ENCODE measurements at places on chromosomes 13 and 19.

DNA sequence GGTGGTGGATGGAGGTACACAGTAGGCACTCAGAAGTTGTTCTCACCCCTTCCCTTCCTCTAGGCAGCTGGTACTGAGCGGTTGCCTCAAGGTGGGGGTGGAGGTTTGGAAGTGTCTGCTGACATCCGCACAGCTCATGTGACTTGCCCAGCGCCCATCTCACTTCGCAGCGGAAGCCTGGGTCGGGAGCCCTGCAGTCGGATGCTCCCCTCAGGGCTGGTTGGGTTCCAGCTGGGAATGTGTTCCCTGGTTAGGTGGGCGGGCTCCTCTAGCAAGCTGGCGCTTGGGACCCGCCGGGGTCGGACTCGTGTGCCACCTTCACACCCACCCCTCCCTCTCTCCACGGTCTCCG, 10.2 kb downstream of the PPP1R37 start:
- no peak for DNase-seq

- no peak for DNase-seq
Observed at GRCh38 chr13:53054569-53054968, 26.0 kb downstream of the OLFM4 start.

DNA sequence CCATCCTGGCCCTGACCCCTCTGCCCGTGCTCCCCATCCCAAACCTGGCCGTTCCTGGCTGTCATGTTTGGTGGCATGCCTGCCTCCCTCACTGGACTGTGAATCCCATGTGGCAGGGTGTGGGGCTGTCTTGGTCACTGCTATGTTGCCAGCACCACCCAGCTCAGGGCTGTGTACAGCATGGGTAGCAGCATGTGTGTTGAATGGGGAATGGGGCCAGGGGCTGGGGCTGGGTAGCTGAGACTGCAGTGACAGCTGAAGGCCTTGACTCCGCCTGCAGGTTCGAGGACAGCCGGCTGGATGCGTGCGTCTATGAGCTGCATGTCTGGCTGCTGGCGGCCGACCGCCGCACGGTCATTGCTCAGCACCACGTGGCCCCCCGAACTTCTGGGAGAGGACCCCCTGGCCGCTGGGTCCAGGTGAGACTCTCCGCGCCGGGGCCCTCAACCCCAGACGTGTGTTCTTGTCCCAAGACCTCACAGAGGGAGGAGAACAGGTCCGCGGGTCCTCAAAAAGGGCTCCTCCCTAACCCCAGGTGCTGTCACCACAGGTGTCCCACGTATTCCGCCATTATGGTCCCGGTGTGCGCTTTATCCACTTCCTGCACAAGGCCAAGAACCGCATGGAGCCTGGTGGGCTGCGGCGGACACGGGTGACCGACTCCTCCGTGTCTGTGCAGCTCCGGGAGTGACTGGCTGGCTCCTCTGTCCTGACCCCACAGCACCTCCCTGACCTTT, 3.5 kb downstream of the NCCRP1 start:
- no peak for DNase-seq

GRCh38 chr19:19458110-19458816, 52.8 kb downstream of the GATAD2A start:
- no peak for DNase-seq

DNA sequence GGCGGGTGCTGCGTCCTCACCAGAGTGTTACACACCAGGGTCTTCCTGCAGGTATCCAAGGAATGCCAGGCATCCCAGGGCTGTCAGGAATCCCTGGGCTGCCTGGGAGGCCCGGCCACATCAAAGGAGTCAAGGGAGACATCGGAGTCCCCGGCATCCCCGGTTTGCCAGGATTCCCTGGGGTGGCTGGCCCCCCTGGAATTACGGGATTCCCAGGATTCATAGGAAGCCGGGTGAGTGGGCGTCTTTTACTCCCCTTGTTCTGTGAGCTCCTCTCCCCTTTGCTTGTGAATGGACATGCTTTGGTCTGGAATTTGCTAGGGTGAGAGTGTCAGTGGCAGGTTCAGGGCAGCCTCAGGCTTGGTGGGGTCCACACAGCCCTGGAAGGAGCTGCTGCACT, 75.9 kb downstream of the RAB20 start:
- DNase-seq, result no peak

DNA sequence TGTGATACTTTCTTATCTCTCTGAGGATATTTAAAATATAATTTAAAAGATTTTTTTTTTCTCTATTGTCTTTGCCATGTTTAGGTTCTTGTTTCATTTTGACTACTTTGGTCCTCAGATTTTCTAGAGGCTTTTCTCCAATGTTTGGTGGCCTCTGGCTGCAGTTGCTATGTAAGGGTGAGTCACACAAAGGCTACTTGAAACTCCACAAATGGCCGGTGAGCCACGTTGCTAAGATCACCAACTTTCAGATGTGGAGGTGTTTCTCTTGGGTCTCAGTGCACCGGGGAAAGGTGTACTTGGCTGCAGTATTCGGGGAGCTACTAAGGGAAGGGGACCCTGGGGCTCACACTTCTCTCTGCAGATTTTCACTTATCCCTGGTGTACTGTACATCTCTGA, 248.1 kb downstream of the HS6ST3 start:
- no peak for DNase-seq

- DNase-seq, result no peak
Observed at GRCh38 chr13:102000764-102001163, 401.1 kb downstream of the FGF14 start.

- DNase-seq, result no peak
Observed at GRCh38 chr13:49714757-49715156, 23.5 kb upstream of the EBPL start.

DNA sequence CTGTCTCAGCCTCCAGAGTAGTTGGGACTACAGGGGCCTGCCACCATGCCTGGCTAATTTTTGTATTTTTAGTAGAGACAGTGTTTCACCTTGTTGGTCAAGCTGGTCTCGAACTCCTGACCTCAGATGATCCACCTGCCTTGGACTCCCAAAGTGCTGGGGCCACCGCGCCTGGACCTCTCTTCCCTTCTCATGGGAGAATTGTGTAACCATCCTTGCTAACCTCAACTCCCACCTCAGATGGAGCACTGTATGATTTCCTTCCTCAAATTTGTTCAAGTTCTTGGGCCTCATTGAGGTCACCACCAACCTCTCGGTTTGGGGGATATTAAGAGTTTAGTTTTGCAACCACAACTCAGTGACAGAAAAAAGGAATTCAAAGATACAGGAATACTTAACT, 10.7 kb downstream of the LILRA5 start:
- DNase-seq, result no peak

GRCh38 chr19:47848425-47848822, 10.6 kb upstream of the TPRX2 start:
- DNase-seq, result no peak

- DNase-seq, result peak; percentile 27
Observed at GRCh38 chr19:6476155-6476895, 5.3 kb downstream of the DENND1C start.

- DNase-seq, result no peak
Observed at GRCh38 chr13:19767966-19768365, 14.8 kb downstream of the PSPC1 start.

DNA sequence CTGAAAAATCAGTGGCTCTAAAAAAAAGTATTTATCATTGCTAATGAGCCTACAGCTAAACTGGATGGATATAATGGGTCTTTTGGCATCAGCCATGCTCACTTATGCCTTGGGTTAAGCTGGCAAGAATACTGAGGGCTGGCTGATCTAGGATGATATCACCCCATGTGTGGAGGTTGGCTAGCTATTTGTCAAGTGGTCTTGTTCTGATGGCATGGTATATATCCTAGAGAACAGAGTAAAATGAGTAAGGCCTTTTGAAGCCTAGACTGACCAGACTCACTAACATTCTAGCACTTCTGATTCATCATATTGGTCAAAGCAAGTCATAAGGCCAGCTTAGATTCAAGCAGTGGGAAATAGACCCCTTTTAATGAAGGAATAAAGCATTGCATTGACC, 383.0 kb downstream of the SLITRK1 start:
- peak; percentile 50 for DNase-seq

DNA sequence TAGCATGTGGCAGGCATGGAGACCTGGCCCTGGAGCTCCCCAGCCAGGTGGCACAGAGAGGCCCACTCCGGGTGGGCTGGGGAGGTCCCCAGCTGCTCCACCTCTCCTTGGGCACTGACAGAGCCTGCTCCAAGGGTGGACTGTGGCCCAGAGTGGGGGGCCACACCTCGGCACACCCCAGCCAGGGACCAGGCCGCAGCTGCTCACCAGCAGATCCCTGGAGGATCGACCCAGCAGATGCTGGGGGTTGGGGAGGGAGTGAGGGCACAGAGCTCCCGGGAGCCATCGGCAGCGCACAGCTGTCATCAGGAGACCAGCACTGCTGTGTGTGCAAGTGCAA, 72.0 kb upstream of the KCTD15 start:
- DNase-seq, result no peak

DNA sequence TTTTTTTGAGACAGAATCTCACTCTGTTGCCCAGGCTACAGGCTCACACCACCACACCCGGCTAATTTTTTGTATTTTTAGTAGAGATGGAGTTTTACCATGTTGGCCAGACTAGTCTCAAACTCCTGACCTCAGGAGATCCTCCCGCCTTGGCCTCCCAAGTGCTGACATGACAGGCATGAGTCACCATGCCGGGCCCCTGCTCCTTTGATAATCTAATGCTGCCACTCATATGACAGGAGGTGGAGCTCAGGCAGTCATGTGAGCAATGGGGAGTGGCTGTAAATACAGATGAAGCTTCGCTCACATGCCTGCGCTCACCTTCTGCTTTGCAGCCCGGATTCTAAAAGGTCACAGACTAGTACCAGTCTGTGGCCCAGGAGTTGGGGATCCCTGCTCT, 25.1 kb downstream of the ARHGEF18 start:
- DNase-seq, result no peak

DNA sequence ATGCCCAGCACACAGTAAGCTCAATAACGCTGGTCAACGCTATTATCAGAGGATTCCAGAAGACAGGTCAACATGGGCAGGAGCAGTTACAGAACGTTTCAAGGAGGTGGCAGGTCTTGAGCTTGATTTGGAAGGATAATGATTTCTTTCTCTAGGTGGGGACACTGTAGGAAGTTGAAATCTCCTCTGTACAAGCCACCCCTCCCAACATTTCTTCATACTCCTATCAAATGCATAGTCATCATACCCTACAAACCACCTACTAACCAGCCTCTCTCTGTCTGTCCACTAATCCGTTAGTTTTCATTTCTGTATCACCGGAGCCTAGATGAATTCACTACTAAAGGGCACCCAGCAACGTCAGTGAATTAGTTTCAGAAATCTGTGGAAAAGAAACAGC, 1.3 kb downstream of the ATP7B start:
- DNase-seq, result no peak

GRCh38 chr13:100510208-100510957, 78.2 kb downstream of the GGACT start:
- no peak for DNase-seq

DNA sequence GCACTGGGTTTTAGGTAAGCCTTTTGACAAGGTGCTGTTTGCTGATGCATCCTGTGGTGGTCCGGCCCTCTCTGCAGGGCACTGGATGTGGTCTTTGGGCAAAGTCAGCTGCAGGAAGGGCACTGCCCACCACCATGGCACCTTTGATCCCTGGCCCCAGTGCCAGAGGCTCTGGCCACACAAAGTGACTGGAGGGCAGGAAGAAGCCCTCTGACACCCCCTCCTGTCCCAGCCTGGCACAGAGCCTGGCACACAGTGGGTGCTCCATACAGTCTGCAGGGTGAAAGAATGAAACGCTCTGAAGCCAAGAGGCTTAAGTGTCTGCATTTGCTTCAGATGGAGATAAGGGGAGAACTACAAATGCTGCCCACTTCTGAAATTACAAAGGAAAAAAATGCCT, 47.6 kb upstream of the CNMD start:
- DNase-seq, result no peak

DNA sequence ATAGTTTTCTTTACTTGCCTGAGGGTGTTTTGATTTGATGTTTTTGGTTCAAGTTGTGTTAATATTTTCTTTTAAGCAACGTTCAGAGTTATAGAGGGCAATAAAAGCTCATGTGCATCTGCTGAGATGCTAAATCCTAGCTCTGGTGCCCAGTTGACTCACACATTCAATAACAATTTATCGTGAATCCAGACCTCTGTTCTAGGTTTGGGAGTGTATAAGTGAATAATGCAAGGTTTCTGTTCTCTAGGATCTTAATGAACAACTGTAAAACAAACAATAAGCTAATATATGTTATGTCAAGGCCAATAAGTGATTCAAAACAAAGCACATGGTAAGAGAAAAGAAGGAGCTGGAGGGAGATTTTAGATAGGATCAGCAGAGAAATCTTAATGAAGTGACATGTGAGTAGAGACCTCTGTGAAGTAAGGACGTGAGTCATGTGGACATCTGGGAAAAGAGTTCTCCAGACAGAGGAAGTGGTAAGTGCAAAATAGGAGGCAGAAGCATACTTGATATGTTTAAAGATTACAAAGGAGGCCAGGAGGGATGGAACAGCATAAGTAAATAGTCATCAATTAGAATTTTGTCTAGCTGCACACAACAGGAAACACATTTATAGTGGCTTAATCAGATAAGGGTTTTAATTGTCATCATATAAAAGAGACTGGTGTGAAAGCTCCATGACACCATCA, 278.5 kb upstream of the HTR2A start:
- peak; percentile 91 for DNase-seq

GRCh38 chr13:31204592-31204991, 4.8 kb downstream of the B3GLCT start:
- DNase-seq, result peak; percentile 72

GRCh38 chr19:20661150-20661819, at the start of gene ZNF626:
TSS of gene ZNF626 (minus strand) at chr19:20661571. CDS start at chr19:20661446, 125 bp downstream.
- peak; percentile 85 for DNase-seq

DNA sequence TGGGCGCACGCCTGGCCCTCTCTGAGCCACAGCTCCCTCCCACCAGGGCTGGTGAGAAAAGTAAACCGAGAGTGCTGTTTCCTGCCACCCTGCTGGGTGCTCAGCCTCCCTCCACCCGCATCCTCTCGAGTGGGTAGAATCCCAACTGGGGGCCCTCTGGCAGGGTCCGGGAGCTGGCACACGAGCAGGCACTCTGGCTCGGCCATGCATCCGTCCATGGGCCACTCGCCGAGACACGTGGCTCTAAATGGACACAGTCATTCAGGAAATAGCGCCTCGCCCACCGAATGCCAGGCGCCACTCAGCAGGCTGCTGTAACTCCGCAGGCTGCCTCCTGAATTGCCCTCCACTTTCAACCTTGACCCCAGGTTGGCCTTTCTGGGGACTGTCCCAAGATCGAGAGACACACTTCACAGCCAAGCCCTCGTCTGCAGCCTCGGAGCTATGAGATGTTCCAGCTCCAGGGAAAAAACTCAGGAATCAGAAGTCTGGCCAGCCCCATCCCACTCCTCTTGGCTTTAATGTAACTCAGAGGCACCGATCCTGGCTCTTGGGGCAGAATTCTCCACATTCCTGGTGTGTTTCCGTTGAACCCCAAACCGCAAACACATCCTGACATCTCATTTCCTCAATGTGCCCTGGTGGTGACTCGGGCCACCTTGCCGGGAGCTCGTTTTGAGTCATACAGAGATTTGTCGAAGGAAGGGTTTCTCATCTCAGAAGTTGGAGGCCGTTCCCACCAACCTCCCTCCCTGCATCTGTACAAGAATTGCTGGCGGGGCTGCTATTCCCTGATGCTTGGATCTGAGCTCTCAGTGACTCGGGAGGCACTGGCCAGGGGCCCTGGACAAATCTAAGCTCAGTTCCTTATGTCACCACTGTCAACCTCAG, 14.1 kb downstream of the KLF2 start:
- DNase-seq, result peak; percentile 87

Data from HCEC 1CT (cell line).